ENCODE measurements at places on chromosomes 6 and 20. TPM values are rescaled to one million over a fixed set of nuclear protein-coding genes. Genes with fewer than 3 reads are reported as not detected.

DNA sequence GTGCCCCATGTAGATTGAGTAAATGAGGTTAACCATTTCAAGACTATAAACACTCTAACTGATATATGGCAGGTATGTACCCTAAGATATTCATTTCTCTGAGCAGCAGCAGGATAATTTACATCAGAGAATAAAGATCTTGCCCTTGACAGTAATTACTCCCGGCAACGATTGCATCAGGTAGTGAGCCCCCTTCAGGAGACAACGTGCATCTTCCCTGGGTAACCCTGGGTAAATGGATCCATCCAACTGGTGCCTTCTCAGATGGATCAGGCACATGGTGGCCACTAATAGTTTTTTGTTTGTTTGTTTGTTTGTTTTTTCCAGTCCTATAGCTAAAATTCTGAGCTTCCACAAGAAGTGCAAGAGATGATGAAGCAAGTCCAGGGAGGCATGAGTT lies 469.4 kb upstream of the SLC35B3 start:
- no peaks in the 10 kb centered on the region for H3K27me3 ChIP-seq
- no peaks in the 10 kb centered on the region for H3K36me3 ChIP-seq
- no peak for DNase-seq
- H3K4me3 ChIP-seq = no peak overlapping the region

DNA sequence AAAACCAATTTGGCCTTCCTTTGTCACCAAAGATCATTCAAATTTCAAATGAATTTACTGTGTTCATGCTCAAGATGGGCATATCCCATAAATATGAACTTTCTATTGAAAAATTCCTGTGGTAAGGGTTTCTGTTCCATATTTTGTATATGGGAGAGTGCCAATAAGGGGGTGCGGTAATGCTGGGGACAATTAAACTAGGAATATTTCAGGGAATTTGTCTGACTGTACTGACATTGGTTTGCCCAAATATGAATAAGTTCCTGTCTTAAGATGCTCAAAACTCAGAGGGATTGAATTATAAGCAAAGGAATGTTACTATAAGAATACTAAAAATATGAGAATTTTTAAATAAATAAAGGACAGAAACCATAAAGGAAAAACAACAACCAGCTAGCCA lies 553.0 kb upstream of the MARCKS start:
- H3K36me3 ChIP-seq = no peaks in the 10 kb centered on the region
- no peak overlapping the region for H3K4me3 ChIP-seq
- no peak overlapping the region for H3K27ac ChIP-seq
- no peak for DNase-seq

- DNase-seq = no peak
- no peaks in the 10 kb centered on the region for H3K27me3 ChIP-seq
- H3K27ac ChIP-seq = no peak overlapping the region
Observed at GRCh38 chr20:46994341-46994740, 99.7 kb downstream of the EYA2 start.

DNA sequence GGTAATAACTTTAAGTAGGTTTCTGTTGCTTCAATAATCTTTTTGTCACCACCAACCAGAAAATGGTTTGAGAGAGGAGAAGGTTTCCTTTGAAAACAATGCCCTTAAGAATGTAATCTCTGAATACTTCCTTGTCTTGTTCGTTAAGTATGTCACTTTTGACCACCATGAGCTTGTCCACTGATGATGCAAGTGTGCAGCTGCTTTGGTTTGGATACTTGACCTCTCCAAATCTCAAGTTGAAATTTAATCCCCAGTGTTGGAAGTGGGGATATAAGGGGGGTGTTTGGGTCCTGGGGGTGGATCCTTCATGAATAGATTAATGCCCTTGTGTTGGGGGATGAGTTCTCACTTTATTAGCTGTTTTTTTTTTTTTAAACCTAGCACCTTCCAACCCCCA lies 985.4 kb downstream of the EPHA7 start:
- H3K27ac ChIP-seq = no peak overlapping the region
- no peaks in the 10 kb centered on the region for H3K27me3 ChIP-seq
- H3K4me3 ChIP-seq = no peak overlapping the region
- no peaks in the 10 kb centered on the region for H3K36me3 ChIP-seq
- no peaks in the 10 kb centered on the region for H3K4me1 ChIP-seq

DNA sequence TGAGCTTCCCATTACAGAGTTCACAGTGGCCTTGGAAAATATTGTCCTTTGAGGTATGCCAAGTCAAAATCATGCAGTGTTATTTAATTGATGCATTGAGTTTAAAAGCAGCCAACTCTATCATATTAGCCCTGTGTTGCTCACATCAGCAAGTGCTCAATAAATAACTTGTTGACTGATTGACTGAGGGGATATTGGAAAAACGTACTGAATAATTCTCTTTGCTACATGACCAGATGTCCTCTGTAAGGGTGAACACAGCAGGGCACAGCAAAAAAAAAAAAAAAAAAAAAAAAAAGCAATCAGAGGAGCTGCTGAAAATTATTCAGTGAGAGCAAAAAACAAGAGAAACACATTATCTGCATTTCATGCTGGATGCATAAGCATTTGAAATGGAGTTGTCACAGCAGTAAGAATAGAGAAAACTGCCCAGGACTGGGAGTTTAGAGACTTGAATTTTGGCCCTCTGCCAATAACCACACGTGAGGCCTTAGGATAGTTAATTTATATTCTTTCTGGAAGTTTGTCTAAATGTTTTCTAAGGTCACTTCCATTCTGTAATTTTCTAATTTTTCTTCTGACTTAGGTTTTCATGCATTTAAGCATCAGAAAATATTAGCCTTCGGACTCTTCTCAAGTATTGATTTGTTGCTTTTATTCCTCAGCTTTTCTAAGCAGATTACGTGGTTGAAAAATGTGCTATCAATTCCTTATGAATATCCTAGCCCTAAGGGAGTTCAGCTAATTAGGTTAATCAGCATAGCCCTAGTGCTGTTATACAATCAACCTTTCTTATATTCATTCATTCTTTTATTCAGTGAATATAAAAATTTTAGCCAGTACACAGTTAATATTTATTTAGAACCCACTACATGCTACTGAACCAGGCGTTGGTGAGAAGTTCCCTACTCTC lies 246.8 kb upstream of the STXBP5 start:
- H3K27ac ChIP-seq = no peak overlapping the region
- no peak for DNase-seq
- peaks cover 3% of the 10 kb centered on the region for H3K4me1 ChIP-seq

- no peak overlapping the region for H3K4me3 ChIP-seq
- H3K27me3 ChIP-seq = no peaks in the 10 kb centered on the region
- no peak overlapping the region for H3K27ac ChIP-seq
- H3K4me1 ChIP-seq = no peaks in the 10 kb centered on the region
Observed at GRCh38 chr6:1124885-1125284, 187.0 kb upstream of the FOXQ1 start.

GRCh38 chr20:59223182-59223601 lies 59.6 kb downstream of the ZNF831 start:
- DNase-seq = no peak
- no peak overlapping the region for H3K4me3 ChIP-seq
- H3K4me1 ChIP-seq = peaks cover 2% of the 10 kb centered on the region
- H3K27ac ChIP-seq = no peak overlapping the region
- H3K36me3 ChIP-seq = no peaks in the 10 kb centered on the region
- H3K27me3 ChIP-seq = no peaks in the 10 kb centered on the region

- no peaks in the 10 kb centered on the region for H3K27me3 ChIP-seq
- H3K27ac ChIP-seq = no peak overlapping the region
- H3K4me3 ChIP-seq = no peak overlapping the region
- DNase-seq = no peak
- H3K4me1 ChIP-seq = peaks cover 3% of the 10 kb centered on the region
Observed at GRCh38 chr6:143062551-143062950, 1.9 kb downstream of the AIG1 start.

DNA sequence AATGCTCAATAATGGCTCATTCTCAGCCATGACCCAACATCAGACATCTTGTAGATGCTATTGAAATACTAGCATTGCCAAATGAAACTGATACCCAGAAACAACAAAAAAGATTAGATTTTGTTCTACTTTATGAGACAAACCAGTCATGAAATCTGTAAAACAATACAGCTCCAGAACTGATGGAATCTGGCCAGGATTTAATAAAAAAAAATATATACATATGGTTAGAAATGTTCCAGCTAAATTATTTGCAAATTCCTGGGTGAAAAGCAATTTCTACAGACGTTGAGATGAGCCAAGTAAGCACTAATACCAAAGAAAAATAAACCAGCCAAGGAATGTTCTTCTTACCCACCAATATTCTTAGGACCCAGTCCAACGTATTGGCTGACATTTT lies 201.3 kb downstream of the EPHA7 start:
- no peaks in the 10 kb centered on the region for H3K4me1 ChIP-seq
- H3K36me3 ChIP-seq = no peaks in the 10 kb centered on the region
- H3K27me3 ChIP-seq = no peaks in the 10 kb centered on the region
- DNase-seq = no peak
- H3K27ac ChIP-seq = no peak overlapping the region

The PARD6B gene
- 6.0 TPM for total RNA-seq

The KIAA0408 gene
- 2.0 TPM for total RNA-seq

The STMND1 gene
- total RNA-seq = 8.6 TPM

The HLA-DMA gene
- total RNA-seq = 41.1 TPM

The OOEP gene
- not detected for total RNA-seq

The MYO6 gene
- 14.5 TPM for total RNA-seq

The PAK5 gene
- 0.31 TPM for total RNA-seq

Measured in ovary (tissue), 10 donors.